ENCODE measurements at places on chromosomes 2 and 18.

- no peaks in the 10 kb centered on the region for H3K4me1 ChIP-seq
- H3K27me3 ChIP-seq: no peaks in the 10 kb centered on the region
- no peak overlapping the region for H3K4me3 ChIP-seq
- H3K36me3 ChIP-seq: no peaks in the 10 kb centered on the region
Observed at GRCh38 chr2:88857274-88857741, 165.8 kb downstream of the RPIA start.

DNA sequence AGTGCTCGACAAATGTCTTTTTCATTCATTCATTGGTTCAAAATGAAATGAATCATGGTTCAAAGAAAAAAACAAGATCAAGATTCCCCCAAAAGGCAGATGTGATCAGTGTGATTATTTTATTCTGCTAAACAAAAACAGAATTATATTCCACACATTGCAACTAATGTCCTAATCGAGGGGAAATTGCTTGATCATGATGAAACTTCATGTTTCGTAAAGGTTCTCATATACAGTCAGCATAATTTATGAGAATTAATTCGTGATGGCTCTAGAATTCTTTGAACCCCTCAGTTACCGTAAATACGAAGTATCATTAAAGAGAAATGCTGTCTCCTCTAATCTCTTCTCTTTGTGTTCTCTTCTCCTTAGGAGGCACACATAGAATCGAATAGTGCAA is 42.1 kb upstream of the MBOAT2 start:
- no peaks in the 10 kb centered on the region for H3K36me3 ChIP-seq
- no peak for DNase-seq
- no peak overlapping the region for H3K27ac ChIP-seq

DNA sequence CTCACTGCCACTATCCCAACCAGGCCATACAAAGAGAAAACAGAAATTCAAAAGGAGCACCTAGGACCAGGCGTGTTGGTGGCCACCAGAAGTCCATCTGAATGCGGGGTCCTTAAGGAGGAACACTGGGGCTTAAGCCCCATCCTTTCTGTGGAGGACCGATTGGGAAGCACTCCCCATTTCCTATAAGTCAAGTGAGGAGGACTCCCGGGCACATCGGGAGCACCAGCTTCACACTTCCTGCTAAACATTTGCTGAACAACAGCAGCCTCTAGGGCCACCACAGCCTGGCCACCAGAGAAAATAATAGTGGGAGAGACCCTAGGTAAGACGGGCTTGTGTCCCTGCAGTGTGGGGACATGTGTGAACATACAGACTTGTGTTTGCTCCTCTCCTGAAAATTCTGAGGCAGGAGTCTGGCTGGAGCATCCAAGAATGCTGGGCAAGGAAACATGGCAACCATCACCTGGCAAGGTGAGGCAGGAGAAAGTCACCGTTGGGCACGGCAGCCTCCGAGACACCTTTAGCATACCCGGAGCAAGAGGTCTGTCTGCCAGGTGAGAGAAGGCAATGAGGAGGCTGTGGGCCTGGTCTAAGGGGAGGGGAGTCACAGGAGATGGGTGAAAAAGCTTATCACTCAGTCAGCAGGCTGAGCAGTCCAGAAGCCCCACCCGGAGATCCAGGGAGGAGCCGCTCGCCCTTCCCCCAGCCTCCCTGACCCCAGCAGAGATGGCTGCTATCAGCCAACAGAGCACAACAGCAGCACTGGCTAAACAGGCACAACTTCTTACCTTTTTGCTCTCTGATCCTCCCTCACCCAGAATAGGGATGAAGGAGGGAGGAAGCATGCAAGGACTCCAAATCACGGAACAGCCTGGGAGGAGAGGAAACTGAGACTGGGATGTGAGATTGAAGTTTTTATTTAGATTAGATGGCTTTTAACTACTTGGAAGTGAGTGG is 282.3 kb downstream of the EIPR1 start:
- H3K27me3 ChIP-seq: no peaks in the 10 kb centered on the region
- H3K4me1 ChIP-seq: no peaks in the 10 kb centered on the region
- peak; percentile 19 for DNase-seq
- H3K4me3 ChIP-seq: no peak overlapping the region

DNA sequence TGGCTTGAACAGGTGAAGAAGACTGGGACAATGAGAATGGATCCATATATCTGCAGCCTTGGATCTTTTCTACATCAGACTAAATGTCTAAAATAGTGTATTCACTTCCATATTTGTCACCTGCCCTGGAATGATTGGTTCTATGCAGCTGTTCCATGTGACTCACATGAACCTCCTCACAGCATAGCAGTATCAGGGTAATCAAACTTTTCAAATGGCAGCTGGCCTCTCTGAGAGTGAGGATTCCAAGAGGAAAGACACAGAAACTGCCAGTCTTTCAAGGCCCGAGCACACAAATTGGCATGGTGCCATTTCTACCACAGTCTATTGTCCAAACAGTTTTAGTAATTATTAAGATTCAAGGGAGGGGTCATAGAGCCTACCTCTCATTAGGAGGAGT is 859.3 kb downstream of the BCL11A start:
- no peaks in the 10 kb centered on the region for H3K27me3 ChIP-seq
- no peak for DNase-seq
- no peak overlapping the region for H3K4me3 ChIP-seq
- H3K36me3 ChIP-seq: no peaks in the 10 kb centered on the region
- no peak overlapping the region for H3K27ac ChIP-seq
- no peaks in the 10 kb centered on the region for H3K4me1 ChIP-seq

DNA sequence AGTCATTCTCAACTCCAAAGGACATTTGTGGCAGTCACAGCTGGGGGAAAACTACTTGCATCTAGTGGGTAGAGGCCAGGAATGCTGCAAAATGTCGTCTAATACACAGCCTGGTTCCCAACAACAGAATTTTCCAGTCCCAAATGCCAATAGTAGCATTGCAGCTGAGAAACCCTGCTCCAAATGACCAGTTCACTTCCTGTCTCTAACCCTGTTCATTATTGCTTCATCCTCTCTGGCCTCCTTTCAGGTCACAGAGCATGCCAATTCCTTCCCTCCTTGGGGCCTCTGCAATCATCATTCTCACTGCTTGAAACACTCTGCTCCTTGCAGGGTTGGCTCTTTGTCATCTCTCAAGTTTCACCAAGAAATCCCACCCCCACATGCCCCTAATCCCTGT is 139.1 kb downstream of the IRS1 start:
- no peak overlapping the region for H3K27ac ChIP-seq
- H3K27me3 ChIP-seq: no peaks in the 10 kb centered on the region
- no peak overlapping the region for H3K4me3 ChIP-seq
- DNase-seq: peak; percentile 36

- no peaks in the 10 kb centered on the region for H3K36me3 ChIP-seq
- DNase-seq: no peak
- no peaks in the 10 kb centered on the region for H3K4me1 ChIP-seq
- H3K27me3 ChIP-seq: no peaks in the 10 kb centered on the region
- H3K27ac ChIP-seq: no peak overlapping the region
- no peak overlapping the region for H3K4me3 ChIP-seq
Observed at GRCh38 chr2:26560892-26561291, 80.3 kb downstream of the CIB4 start.

GRCh38 chr2:71693286-71694270 is 240.2 kb downstream of the DYSF start:
- H3K4me1 ChIP-seq: peaks cover 11% of the 10 kb centered on the region
- DNase-seq: no peak
- H3K27ac ChIP-seq: no peak overlapping the region
- no peaks in the 10 kb centered on the region for H3K27me3 ChIP-seq
- no peaks in the 10 kb centered on the region for H3K36me3 ChIP-seq

DNA sequence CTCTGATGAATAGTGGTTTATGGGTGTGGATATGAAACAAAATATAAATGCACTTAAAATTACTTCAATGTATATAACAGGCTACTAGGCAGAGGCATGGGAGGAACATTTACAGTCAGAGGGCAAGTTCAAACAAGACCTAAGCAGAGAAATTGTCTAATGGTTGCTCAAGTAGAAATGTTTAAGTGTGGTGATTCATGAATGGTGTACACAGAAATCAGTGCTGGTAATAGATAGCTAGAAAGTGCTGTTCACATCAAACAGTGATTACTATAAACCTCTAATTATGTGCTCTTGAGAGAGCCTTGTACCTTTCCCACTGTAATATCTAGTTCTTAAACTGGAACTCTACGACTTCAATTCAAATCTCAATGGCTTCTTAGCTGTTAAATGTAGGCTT is 485.1 kb downstream of the NRXN1 start:
- H3K27me3 ChIP-seq: no peaks in the 10 kb centered on the region
- no peaks in the 10 kb centered on the region for H3K36me3 ChIP-seq
- no peak overlapping the region for H3K4me3 ChIP-seq

GRCh38 chr18:48800466-48800865 is 150.3 kb downstream of the SMAD7 start:
- no peak for DNase-seq
- H3K36me3 ChIP-seq: no peaks in the 10 kb centered on the region
- no peak overlapping the region for H3K27ac ChIP-seq
- no peak overlapping the region for H3K4me3 ChIP-seq
- H3K27me3 ChIP-seq: no peaks in the 10 kb centered on the region
- peaks cover 13% of the 10 kb centered on the region for H3K4me1 ChIP-seq

DNA sequence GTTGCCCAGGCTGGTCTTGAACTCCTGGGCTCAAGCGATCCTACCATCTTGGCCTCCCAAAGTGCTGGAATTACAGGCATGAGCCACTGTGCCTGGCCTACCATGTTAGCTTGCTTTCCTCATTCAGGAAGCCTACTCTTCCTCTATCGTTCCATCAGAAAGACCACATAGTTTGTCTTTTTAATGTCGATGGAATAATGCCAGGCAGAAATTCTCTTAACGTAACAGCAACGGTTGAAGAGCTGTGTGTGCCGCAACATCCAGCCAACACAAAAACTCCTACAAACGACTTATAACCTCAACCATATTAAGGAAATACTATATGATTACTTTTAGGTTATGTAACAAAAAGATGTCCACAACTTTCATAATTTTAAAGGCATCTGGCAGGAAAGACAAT is 10.5 kb downstream of the ITGB1BP1 start:
- no peaks in the 10 kb centered on the region for H3K4me1 ChIP-seq
- no peak overlapping the region for H3K27ac ChIP-seq
- H3K36me3 ChIP-seq: no peaks in the 10 kb centered on the region
- H3K27me3 ChIP-seq: no peaks in the 10 kb centered on the region
- no peak for DNase-seq

GRCh38 chr2:207528980-207529329 is 807 bp upstream of the CREB1 start:
- H3K4me1 ChIP-seq: no peaks in the 10 kb centered on the region
- H3K27ac ChIP-seq: peak overlapping the region; percentile 95
- peak overlapping the region; percentile 73 for H3K4me3 ChIP-seq

- peak overlapping the region; percentile 17 for H3K4me3 ChIP-seq
- no peaks in the 10 kb centered on the region for H3K27me3 ChIP-seq
- no peaks in the 10 kb centered on the region for H3K36me3 ChIP-seq
Observed at GRCh38 chr2:202375033-202375608, 1.0 kb upstream of the BMPR2 start.

DNA sequence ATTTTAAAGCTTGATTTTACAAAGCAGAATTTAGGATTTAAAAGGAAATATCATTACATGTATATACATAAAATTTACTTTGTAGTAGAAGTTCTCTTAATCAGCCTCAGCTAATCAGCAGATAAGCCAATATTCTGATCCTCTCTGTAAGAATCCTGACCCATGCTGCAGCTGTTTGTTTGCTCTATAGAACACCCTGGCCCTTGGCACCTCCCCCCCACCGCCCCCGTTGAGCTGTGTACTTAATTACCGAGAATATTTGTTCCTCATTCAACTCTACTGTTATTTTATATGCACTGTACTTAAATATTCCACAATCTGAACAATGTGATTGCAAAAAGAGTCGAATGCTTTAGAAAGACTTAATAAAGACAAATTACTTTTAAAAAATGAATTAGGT is 98.0 kb downstream of the EVA1A start:
- peaks cover 8% of the 10 kb centered on the region for H3K4me1 ChIP-seq
- H3K36me3 ChIP-seq: no peaks in the 10 kb centered on the region
- H3K27me3 ChIP-seq: no peaks in the 10 kb centered on the region
- DNase-seq: peak; percentile 67
- no peak overlapping the region for H3K27ac ChIP-seq
- H3K4me3 ChIP-seq: no peak overlapping the region

GRCh38 chr2:198653311-198653710 is 804.4 kb downstream of the SATB2 start:
- DNase-seq: no peak
- H3K27me3 ChIP-seq: no peaks in the 10 kb centered on the region
- no peak overlapping the region for H3K4me3 ChIP-seq
- H3K36me3 ChIP-seq: no peaks in the 10 kb centered on the region

- peaks cover 10% of the 10 kb centered on the region for H3K4me1 ChIP-seq
- peaks cover 14% of the 10 kb centered on the region for H3K27me3 ChIP-seq
- H3K27ac ChIP-seq: no peak within 1 kb of the TSS
- DNase-seq: peak; percentile 82
- no peak within 1 kb of the TSS for H3K4me3 ChIP-seq
Observed at GRCh38 chr2:216695401-216695821, at the start of gene IGFBP5. Gene IGFBP5 (minus strand): TSS chr2:216695549. CDS start chr2:216694775, 774 bp downstream.

GRCh38 chr2:1459727-1460126 is 46.5 kb downstream of the TPO start:
- H3K36me3 ChIP-seq: no peaks in the 10 kb centered on the region
- no peaks in the 10 kb centered on the region for H3K27me3 ChIP-seq

DNA sequence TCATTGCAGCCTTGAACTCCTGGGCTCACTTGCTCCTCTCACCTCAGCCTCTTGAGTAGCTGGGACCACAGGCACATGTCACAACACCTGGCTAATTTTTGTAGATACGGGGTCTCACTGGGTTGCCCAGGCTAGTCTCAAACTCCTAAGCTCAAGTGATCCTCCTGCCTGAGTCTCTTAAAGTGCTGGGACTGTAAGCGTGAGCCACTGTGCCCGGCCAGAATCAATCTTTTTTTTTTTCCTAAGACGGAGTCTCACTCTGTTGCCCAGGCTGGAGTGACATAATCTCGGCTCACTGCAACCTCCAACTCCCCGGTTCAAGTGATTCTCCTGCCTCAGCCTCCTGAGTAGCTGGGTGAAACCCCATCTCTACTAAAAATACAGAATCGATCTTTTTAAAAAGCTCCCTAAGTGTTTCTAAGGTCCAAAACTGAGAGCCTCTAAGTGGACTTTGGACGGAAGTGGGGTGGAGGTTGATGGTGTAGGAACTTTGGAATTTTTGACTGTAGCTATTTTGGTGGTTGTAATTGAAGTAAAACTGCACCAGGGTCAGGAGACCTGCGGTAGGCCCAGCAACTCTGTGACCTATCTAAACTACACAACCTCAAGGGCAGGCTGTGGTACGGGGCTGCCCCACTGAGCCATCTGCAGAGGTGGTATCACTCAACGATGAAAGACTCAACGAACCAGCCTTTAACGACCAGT is 82.9 kb downstream of the POLR1A start:
- H3K27me3 ChIP-seq: no peaks in the 10 kb centered on the region
- no peak overlapping the region for H3K27ac ChIP-seq
- H3K36me3 ChIP-seq: peaks cover 8% of the 10 kb centered on the region
- DNase-seq: no peak

- no peak overlapping the region for H3K27ac ChIP-seq
- no peak overlapping the region for H3K4me3 ChIP-seq
- DNase-seq: no peak
- peaks cover 7% of the 10 kb centered on the region for H3K4me1 ChIP-seq
- peaks cover 10% of the 10 kb centered on the region for H3K27me3 ChIP-seq
Observed at GRCh38 chr2:219517954-219518778, 3.9 kb downstream of the ASIC4 start.

GRCh38 chr18:23824240-23824639 is 135.0 kb downstream of the LAMA3 start:
- H3K27me3 ChIP-seq: no peaks in the 10 kb centered on the region
- peak; percentile 53 for DNase-seq
- H3K27ac ChIP-seq: no peak overlapping the region
- no peaks in the 10 kb centered on the region for H3K36me3 ChIP-seq
- H3K4me3 ChIP-seq: no peak overlapping the region

- H3K36me3 ChIP-seq: no peaks in the 10 kb centered on the region
- DNase-seq: no peak
Observed at GRCh38 chr2:102880731-102881130, 118.9 kb downstream of the TMEM182 start.
